Dermis microvascular lymphatic vessel endothelial cell (primary cell): ENCODE measurements at places on chromosomes 1 and 21.

DNA sequence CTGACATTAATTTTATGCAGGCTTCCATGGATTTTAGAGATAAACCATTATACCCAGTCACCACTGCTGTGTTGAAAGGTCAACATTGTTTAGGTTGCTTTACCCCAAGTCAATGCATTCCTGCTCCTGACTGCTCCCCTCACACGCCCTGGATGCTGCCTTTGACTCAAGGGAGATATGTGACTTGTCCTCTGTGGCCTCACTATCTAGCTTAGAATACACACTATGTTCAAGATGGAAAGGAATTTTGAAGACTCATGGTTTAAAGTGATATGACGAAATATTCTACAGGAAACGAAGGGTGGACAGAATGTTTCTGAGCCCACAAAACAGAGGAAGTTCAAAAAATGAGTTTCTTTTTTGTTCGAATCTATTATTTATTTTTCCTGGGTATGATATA is 170.4 kb upstream of the NR5A2 start:
- DNase-seq = no peak

GRCh38 chr1:58500043-58500442 is 46.5 kb downstream of the OMA1 start:
- DNase-seq = peak; percentile 64

DNA sequence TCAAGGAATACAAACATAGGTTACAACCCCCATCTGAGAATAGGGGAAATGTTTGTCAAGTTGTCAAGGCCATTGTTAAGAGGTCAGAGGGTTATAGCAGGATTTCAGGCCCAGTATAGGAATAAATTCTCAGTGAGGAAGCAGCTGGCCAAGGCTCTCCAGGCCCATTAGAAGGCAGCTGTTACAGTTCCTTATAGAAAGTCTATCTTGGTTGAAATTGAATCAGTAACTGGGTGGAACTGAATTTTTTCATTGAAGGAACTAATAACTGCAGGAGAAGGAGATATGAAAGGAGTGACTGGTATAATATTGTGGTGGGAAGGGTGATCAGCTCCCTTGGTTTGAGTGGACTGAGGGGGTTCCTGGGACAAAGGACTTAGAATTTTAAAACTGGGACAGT is 134.1 kb downstream of the CYYR1 start:
- no peak for DNase-seq

GRCh38 chr1:38115682-38116202 is 69.1 kb upstream of the POU3F1 start:
- no peak for DNase-seq

GRCh38 chr1:186050360-186050759 is 316.2 kb downstream of the HMCN1 start:
- DNase-seq = no peak

DNA sequence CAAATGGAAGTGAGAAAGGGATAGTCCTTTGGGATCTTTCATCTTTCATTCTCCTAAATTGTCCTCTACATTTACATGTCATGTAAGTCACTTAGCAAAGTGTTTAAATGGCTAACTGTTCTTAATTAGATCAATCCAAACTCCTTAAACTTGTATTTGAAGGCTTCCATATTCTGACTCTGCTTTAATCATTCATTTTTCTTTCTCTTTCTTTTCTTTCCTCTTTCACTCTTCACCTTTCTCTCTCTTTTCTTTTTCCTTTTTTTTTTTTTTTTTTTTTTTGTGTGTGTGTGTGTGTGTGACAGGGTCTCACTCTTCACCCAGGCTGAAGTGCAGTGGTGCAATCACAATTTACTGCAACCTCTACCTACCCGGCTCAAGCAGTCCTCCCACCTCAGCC is 71.7 kb downstream of the RPS27 start:
- no peak for DNase-seq

DNA sequence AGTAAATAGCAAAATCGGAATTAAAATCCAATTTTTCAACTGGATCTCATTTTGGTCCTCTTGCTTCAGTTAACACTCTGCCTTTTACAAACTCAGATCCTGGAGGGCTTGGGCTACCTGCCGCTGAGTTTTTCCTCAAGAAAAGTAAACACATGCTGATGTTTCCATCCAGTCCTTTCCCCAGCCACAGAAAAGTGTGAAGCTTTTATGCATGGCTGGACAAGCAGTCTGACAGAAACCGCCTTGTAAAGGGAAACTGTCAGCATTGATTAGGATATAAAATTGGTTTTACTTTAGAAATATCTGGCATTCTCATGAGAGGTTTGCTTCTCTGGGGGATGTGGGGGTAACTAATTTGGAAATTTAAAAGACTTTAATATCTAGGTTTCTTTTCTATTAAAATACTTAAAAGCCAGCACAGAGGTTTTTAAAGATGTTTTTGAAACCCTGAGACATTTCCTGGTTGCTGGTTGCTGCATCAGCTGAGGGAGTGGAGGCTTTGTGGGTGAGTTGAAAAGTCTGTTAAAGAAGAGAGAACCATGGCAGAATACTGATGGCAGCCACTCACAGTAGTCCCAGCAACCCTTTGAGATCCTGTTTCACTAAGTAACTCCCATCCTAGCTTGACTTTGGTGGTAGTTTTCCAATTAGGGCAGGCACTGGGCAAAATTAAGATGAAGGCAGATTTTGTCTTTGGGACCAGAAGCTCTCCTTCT is 238.3 kb downstream of the PAPPA2 start:
- DNase-seq = no peak

- peak; percentile 33 for DNase-seq
These were observed 5.7 kb downstream of the SLC6A17 start for GRCh38 chr1:110155878-110156522.

GRCh38 chr1:1290238-1290731 is 10.0 kb downstream of the SCNN1D start:
- DNase-seq = peak; percentile 60

DNA sequence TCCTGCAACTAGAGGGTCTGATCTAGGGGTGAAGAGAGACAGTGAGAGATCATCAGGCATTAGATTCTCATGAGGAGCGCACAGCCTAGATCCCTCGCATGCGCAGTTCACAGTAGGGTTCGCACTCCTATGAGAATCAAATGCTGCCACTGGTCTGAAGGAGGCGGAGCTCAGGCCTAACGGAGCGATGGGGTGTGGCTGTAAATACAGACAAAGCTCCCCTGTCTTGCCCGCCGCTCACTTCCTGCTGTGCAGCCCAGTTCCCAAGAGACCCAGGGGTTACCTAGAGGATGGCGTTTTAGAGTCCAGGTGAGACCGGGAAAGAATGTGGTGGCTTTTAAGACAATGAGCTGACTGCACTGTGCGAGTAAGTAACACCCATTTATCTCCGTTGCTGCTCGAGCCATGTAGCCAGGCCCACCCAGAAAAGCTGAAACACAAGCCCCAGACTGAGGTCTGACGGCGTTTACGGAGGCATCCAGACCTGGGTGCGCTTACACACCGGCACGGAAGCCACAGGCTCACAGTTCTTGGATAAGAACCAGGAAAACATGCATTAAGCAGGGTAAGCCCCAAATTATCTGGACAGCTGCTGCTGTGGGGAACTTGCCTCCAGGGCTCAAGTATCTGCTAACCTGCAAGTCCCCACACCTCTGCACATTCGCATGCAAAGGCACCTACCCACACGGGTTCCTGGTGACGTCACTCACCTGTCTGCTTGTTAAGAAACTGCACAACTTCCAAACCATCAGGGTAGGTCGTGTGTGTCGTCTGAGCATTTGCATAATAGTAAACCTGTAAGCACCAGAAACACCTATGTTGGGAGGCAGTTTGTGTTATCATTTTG is 12.5 kb downstream of the TCP10L start:
- no peak for DNase-seq

- DNase-seq = no peak
These were observed 81.8 kb downstream of the SMYD3 start for GRCh38 chr1:246425139-246425794.

DNA sequence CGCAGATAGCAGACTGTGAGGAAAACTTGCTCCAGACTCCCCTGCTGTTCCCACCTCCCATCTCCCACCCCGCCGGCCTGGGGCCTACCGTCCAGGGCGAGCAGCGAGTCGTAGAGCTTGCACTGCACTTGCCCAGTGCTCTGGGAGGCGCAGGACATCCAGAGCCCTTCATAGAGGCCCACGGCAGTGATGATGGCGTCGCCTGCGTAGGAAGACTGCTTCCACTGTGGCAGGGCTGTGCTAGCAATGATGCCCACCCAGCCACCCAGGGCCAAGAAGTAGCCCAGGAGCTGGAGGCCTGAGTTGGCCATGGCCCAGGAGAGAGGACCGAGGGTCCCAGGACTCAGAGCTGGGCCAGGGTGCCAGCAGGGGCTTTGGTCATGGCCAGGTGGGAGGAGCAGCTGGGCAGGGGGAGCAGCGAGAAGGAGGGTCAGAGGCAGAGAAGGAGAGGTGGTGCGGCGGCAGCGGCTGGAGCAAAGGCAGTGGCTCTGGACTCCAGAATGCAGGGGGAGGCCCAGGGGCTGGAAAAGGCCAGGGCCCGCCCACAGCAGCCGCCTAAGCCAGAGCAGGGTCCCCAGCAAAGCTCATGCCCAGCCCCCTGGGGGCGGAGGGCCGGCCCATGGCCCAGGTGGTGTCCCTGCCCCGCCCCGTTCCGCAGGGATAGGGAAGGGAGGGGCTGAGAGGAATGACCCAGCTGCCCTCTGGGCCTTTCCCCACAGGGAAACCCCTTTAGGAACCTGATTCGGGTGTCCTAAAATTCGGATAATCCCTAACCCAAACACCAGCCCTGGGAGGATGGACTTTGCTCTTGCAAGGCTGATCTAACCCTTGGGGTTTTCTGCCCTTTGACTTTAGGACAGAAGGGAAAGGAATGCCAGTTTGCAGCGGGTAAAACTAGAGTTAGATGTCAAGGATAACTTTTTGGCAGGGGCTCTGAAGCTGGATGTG is at the start of gene CLDN19:
CLDN19 (minus strand) TSS at position 484 of the 948 bp plus-strand sequence; CDS start at position 311, 173 bp downstream.
- no peak for DNase-seq

DNA sequence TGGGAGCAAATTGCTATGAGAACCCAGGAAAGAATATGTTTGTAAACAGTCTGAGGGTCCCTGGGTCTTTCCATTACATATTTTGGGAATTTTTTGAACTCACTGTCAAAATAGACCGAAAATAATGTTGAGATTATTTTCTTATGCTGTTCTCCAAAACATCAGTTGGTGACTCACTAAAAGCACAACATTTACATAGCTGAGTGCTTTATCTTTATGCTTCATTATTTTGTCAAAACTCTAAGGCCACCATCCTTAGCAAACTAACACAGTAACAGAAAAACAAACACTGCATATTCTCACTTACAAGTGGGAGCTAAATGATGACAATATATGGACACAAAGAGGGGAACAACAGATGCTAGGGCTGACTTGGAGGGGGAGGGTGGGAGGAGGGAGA is 459.3 kb downstream of the ADGRL2 start:
- DNase-seq = peak; percentile 47

- no peak for DNase-seq
These were observed 255.4 kb upstream of the TMEM51 start for GRCh38 chr1:14897997-14898645.

GRCh38 chr1:59718989-59719360 is 95.8 kb upstream of the HOOK1 start:
- DNase-seq = peak; percentile 68

DNA sequence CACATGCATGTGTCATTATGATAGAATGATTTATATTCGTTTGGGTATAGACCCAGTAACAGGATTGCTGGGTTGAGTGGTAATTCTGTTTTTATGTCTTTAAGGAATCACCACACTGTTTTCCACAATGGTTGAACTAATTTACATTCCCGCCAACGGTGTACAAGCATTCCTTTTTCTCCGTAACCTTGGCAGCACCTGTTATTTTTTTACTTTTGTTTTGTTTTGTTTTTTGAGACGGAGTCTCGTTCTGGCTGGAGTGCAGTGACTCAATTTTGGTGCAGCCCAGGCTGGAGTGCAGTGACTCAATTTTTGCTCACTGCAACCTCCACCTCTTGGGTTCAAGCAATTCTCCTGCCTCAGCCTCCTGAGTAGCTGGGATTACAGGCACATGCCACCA is 8.5 kb upstream of the S100B start:
- DNase-seq = no peak

DNA sequence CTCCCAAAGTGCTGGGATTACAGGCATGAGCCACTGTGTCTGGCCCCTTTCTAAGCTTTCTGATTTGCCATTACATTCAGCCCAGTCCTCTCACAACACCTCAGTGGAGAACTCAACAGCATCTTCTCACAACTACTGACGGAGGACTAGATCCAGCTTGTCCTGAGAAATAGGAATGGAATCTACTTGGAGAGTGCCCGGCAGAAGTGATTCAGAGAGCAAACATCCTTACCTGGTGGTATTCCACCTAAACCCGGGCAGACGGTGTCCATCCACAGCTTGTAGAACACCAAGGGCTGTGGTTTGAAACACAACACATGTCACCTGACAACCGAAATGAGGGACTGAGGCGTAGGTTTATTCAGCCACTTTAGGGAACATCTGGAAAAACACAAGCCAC is 28.8 kb upstream of the CCSAP start:
- DNase-seq = no peak

DNA sequence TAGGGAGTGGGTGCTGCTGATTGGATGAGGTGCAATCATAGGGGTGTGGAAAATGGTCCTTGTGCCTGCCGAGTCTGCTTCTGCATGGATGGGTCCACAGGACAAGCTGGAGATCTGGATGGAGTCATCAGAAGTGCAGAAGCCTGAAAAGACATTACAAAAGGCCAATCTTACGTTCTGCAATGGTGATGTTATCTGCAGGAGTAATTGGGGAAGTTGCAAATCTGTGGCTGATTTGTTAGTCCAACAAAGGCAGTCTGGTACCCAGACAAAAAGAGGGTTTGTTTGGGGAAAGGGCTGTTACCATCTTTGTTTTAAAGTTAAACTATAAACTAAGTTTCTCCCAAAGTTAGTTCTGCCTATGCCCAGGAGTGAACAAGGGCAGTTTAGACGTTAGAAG is 166.5 kb downstream of the PGBD5 start:
- no peak for DNase-seq

DNA sequence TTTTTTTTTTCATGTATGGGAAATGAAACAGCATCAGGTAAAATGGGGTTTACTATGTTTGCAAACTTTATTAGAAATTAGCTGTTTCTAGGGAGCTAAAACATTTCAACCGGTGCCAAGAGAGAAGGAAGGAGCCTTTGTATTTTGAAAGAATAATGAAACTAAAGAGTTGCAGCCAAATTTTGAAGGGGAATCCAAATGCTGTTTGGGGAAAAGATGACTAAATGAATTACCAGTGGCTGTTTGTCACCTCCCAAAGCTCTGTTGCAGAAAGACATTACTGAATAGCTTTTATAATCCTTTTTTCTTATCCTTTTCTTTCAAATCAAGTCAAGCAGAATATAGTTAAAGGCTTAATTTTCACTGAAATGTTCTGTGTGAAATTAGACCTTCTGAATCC is 591.3 kb upstream of the ADGRL2 start:
- no peak for DNase-seq

GRCh38 chr1:8704866-8705506 is 112.5 kb downstream of the RERE start:
- DNase-seq = no peak

GRCh38 chr1:174060090-174060489 is 37.9 kb upstream of the RC3H1 start:
- no peak for DNase-seq
